ENCODE measurements at places on chromosomes 4 and X. TPM values are rescaled to one million over a fixed set of nuclear protein-coding genes. Genes with fewer than 3 reads are reported as not detected.

The RXFP1 gene
- total RNA-seq = 0.14 TPM

The REST gene
- 74.8 TPM for total RNA-seq

The HPSE gene
- 0.75 TPM for total RNA-seq

The ACTRT1 gene
- not detected for total RNA-seq

The RHOH gene
- total RNA-seq = not detected

The SSX2B gene
- total RNA-seq = not detected

DNA sequence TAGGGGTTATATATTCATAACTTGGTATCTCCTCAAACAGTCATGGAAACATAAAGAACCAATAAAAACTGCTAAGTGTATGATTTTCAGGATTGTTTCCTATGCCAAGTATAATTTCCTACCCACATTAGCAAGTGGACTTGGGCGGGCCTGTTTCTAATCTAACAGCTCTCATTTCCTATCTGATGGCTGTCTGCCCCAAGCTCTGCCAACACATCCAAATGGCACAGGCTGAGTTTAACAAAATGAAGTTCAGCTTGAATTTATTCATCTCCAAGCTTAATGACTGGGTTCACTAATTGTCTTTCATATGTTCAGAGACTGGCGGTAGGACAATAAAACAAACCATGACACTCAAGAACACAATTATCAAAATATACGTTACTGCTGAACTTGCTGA, 55.5 kb upstream of the S100G start:
- DNase-seq = no peak

GRCh38 chrX:6861456-6861855, 286.1 kb upstream of the STS start:
- no peak for DNase-seq

- DNase-seq = peak; percentile 81
These were observed 108.3 kb downstream of the QRFPR start for GRCh38 chr4:121272526-121272925.

GRCh38 chrX:154354516-154354915, 19.9 kb downstream of the FLNA start:
- DNase-seq = no peak

DNA sequence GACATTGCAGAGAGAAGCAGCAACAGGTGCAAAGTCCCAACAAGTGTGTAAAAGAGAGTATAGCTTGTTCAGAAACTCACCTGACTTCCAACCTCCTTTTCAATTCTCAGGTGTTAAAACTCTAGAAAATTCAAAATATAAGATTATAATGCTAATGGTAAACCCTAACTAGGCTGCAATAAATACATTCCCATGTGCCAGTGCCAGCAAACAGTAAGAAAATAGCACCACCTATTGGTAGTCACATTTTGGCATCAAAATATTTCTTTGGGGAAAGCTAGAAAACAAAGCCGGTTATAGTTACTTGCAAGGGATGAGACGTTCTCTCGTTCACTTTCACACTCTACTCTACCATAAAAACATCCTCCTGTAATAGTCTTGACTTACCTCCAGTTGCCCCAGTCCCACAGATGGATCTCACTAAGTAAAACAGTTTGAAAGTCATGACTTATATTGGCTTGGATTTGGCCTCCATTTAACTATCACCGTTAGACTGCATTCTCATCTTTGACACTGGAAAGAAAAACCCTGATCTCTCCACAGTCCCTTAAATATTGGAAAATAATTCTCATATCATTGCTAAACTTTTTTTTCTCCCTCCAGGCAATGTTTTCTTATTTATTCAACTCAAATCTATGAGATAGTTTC, 9.6 kb downstream of the BMP3 start:
- peak; percentile 6 for DNase-seq
